ENCODE measurements at places on chromosomes 13 and 19.
A peak's percentile ranks its signal among the peaks of the same experiment; 100 is the strongest.

DNA sequence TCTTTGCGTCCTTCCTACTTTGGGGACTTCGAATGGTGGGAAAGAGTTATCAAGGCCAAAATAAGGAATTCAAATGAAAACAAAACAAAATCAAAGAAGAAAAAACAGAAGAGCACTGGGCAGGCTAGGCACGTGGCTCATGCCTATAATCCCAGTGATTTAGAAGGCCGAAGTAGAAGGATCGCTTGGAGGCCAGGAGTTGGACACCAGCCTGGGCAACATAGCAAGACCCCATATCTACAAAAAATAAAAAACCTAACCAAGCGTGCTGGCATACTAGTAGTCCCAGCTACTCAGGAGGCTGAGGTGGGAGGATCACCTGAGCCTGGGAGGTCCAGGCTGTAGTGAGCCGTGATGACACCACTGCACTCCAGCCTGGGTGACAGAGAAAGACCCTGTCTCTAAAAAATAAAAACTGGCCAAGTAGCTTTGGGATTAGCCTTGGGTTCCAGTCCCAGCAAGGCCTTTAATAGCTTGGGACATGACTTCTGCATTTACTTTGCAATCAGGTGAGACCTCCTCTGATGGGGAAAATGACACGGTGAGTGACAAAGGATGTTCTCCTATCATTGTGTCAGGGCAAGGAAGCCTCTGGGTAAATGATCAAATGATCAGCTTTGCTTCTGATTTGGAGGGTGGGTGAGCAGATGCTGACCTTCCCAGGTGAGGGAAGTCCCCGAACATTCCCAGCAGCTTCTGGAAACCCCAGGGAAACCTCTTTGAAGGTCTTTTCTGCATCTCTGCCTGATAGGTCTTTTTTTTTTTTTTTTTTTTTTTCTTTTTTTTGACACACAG lies 7.1 kb downstream of the ICAM1 start:
- DNase-seq, result no peak

DNA sequence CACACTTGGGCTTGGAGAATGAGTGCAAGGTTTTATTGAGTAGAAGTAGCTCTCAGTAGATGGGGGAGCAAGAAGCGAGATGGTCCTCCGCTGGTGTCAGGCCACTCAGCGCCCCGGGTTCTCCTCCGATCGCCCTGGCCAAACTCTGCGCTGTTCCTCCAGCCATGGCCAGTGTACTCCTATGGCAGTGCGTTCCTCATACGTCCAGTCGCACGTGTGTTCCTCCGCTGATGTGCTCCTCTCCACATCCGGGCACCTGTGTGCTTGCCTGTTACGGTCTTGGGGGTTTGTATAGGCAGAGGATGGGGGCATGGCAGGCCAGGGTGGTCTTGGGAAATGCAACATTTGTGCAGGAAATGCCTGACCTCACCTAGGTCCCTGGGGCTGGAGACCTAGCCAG lies 1899.4 kb downstream of the PCDH9 start:
- DNase-seq, result no peak

GRCh38 chr19:14440049-14440448 lies 6.9 kb downstream of the PKN1 start:
- DNase-seq, result peak; percentile 91

GRCh38 chr19:17790059-17790780 lies 4.7 kb upstream of the B3GNT3 start:
- no peak for DNase-seq

- DNase-seq, result no peak
Observed at GRCh38 chr13:27461940-27462584, 11.7 kb upstream of the MTIF3 start.

- DNase-seq, result no peak
Observed at GRCh38 chr13:29713839-29714238, 118.4 kb upstream of the SLC7A1 start.

- no peak for DNase-seq
Observed at GRCh38 chr19:38845374-38846024, 4.3 kb downstream of the HNRNPL start.

DNA sequence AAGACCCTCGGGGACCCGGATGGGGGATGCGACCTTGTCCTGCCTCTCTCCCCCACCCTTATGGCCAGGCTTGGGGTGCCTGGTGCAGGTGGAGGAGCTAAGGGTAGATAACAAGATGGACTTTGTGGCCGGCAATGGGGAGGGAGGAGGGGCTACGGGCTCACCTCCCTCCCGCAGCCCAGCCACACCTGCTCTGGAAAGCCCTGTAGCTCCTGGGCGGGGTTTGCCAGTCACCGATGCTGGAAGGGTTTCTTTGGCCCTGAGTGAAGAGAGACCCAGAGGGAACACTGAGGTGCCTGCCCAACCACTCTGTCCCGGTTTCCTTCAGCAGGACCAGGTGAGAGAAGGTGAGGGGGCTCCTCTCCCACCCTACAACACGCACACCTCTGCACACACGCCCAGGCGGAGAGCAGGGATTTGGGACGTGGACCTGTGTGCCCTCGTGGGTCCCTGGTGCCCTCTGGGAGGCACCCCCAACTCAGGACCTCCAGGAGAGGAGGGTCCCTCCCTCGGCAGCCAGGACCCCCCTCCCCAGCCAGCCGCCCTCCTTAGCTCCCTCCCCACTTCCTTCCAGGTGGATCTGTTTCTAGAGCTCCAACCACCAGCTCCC lies at the start of gene FUT2:
Gene FUT2 (plus strand): TSS at position 229 of the 610 bp plus-strand sequence. CDS start 6,986 bp downstream, outside the sequence.
- DNase-seq, result no peak

GRCh38 chr19:47680858-47681332 lies 32.3 kb upstream of the EHD2 start:
- no peak for DNase-seq

DNA sequence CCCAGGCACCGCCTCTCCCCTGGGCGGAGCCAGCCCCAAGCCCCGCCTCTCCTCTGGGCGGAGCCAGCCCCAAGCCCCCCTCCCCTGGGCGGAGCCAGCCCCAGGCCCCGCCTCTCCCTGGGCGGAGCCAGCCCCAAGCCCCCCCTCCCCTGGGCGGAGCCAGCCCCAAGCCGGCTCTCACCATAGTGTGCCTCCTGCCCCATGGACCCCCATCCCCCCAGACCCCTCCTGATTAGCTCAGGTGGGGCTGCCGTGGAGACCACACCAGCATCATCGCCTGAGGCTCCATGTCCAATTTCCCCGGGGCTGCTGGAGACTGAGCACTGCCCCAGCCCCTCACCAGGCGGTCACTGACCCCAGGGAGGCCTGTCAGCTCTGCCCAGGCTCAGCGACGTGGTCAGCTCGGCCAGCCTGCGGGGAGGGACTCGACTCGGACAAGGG lies 4.2 kb upstream of the MADCAM1 start:
- no peak for DNase-seq

DNA sequence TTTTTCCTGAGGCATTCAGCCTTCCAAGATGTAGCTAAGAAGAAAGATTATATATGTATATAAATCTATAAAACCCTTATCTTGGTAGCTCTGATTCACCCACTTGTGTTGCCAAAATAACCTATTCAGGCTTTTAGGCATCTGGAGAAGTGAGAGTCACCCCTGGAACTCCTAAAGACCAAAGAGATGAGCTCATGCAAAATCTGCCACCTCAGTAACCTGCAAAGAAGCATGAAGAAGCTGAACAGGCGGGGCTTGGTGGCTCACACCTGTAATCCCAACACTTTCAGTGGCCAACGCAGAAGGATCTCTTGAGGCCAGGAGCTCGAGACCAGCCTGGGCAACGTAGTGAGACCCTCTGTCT lies 393.7 kb downstream of the FOXO1 start:
- no peak for DNase-seq

GRCh38 chr13:80979035-80979641 lies 638.2 kb upstream of the SPRY2 start:
- no peak for DNase-seq

DNA sequence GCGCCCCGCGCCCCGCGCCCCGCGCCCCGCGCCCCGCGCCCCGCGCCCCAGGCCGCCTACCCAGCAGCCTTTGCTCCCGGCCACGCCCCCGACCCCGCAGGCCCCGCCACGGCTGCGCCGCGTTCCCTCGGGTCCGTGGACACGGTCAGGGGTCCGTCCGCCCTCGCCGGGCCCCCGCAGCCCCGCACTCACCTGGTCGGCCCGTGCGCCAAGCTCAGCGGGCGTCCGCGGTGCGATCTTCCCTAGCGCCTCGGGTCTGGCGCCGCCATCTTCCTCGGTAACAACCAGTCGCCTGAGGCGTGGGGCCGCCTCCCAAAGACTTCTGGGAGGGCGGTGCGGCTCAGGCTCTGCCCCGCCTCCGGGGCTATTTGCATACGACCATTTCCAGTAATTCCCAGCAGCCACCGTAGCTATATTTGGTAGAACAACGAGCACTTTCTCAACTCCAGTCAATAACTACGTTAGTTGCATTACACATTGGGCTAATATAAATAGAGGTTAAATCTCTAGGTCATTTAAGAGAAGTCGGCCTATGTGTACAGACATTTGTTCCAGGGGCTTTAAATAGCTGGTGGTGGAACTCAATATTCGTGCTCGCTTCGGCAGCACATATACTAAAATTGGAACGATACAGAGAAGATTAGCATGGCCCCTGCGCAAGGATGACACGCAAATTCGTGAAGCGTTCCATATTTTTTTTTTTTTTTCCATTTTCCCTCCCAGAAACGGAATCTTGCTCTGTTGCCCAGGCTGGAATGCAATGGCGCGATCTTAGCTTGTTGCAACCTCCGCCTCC lies at the start of the genes MED16 and RNU6-9:
Gene MED16 (minus strand): TSS at position 294 of the 796 bp plus-strand sequence. CDS start 2,056 bp downstream, outside the sequence.
Gene RNU6-9 (plus strand): TSS at position 591 of the 796 bp plus-strand sequence.
- DNase-seq, result peak; percentile 95

DNA sequence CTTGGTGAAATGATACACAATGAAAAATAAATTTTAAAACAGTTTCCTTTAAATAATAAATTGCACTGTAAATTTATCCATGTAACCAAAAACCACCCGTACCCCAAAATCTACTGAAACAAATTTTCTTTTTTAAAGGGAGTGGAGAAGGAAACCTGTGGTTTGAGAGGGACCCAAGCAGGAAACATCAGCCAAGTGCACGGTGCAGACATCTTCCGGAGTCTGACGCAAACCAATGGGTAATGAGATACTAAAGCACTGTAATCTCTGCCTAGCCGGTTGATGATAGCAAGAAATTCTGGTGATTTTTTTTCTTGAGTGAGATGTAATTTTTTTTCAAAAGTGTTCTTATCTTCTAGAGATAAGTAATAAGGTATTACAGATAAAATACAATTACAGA lies 115.4 kb downstream of the ABCC4 start:
- no peak for DNase-seq

DNA sequence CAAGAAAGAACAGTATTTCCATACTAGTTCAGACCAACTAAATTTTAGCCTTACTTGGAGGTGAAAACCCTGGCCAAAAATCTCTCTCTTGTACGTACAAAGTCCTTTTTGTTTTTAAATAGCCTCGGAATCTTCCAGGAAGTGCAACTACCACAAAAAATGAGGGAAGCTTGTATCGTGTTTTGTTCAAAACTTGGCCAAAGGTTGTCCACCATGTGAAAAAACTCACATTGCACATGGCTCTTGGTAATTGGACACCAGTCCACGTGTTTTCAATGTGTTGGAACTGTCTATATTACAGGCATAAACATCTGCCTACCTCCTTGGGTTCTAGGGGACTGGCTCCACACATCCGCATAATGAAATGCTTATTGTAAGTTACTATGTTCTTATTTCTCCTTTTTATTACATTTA lies 15.2 kb upstream of the STRN4 start:
- no peak for DNase-seq

DNA sequence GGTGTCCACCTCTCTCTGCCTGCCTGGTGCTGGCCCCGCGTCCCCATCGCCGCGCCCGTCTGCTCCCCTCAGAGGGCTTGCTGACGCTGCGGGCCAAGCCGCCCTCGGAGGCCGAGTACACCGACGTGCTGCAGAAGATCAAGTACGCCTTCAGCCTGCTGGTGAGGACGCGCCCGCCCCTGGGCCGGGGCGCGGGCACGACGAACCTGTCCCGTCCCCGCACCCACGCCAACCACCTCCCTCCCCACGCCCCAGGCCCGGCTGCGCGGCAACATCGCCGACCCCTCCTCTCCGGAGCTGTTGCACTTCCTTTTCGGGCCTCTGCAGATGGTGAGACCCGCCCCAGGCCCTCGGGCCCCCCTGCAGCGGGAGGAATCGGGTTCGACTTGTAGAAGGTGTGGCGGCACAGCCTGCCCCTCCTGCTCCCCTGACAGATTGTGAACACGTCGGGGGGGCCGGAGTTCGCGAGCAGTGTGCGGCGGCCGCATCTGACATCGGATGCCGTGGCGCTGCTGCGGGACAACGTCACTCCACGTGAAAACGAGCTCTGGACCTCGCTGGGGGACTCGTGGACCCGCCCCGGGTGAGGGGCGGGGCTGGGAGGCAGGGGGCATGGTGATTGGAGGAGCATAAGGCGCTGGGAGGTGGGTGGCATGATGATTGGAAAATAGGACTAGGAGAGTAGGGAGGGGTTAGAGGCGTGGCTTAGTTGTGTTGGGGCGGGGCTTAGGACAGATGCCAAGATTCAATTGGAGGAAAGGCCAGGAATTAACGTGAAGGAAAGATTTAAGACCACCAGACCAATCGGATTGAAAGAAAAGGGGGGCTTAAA lies 6.6 kb downstream of the EPS8L1 start:
- no peak for DNase-seq

- peak; percentile 69 for DNase-seq
Observed at GRCh38 chr13:28527629-28528028, 32.7 kb upstream of the FLT1 start.
